Foreskin melanocyte (primary cell): ENCODE measurements at places on chromosomes 13 and 19.

DNA sequence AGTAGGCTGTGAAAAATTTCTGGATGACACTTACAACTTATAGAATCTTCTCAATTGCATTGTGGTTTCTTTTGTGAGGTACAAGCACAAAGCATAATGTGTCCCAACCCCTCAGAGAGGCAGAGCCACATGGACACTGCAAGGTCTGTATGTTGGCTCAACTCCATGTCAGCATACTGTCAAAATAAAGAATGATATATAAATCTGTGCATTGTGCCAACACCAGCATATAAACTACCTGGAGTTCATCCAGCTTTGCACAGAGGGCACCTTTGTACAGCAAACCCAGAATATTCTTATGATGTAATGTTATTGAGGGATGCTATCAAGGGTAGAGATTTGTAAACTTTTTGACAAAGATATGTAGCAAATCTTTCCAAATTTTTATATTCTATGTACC, 1065.8 kb upstream of the MIR17HG start:
- DNase-seq, result no peak

DNA sequence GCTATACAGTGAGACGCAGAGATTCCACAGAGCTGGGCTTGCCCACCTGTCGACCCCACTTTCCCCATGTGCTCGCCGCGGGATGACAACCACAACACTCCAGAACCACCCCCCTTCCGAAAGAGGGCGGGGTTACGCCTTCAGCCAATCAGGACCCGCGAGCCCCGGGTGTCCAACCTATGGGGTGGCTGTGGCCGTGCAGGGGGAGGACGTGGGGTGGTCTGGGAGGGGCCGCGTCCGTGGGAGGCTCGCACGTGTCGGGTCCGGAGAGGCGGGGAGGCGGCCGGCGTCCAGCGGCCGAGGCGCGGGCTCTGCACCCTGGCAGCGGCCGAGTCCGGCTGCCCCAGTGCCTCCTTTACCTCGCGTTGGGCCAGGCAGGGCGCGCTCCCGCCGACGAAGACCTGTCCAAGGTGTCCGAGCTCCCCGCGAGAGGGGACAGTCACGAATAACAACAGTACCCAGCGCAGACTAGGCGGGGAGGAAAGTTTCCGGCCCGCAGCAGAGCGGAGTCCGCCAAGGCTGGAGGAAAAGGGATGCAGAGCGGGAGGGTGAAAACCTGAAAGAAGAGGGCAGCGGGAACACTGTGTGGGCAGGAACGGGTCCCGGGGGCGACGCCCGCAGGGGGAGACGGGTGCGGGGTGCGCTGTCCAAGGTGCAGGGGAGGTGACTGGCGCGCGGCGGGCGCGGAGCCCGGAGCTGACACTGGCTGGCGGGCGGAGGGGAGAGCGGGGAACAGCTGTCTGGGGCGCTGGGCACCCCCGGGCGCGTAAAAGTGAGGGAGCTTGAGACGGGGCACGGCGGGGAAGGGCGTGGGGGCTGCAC, 911 bp downstream of the ENOX1 start:
- peak; percentile 17 for DNase-seq

- no peak for DNase-seq
Observed at GRCh38 chr19:58429745-58430144, 10.2 kb downstream of the ZNF132 start.

GRCh38 chr19:41029524-41030432, 38.7 kb downstream of the CYP2B6 start:
- no peak for DNase-seq

DNA sequence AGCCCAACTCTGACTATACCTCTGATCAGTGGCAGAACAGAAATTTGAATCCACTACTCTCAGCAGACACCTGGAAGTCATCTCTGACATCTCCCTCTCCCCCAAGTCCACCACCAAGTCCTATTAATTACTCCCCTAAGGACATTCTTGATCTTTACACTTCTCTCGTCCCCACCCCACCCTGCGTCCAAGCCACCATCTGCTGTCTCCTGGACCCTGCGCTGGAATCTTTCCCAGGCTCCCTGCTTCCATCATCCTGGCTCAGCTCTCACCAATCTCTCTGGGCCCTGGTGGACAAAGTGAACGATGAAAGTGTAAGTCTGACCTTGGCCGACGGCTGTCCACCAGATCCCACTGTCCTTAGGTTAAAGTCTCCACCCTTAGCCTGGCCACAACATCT, 145.6 kb upstream of the GJB6 start:
- no peak for DNase-seq

DNA sequence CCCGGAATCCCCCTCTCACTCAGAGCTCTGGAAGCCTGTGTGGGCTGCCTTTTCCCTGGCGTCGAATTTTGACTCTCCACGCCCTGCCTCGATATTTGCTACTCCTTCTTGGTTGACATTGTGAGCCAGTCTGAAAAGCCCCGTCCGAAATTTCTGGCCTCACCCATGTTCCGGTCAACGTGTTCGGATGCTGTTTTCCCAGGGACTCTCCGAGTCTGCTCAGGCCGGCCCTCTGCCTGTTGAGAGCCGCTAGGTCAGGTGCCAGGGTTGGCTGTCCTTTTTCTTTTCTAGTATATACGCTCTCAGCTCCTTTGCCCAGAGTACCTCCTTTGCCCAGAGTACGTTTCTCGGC, 6.8 kb upstream of the DGKH start:
- no peak for DNase-seq

DNA sequence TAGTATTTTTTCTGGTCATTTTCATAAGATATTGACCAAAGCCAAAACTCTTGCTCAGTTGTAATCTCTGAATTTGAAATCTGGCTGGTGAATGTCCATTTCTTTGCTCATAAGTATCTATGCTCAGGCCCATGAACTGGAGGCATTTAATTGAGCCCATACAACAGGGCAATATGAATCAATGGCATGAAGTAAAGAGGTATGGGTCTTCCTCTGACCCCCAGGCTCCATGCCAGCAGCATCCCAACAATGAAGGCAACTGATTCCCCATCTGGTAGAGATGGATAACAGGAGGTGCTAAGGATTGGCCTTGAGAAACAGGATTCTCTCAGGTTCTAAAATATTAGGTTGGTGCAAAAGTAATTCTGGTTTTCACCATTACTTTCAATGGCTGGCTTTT, 330.8 kb downstream of the LIG4 start:
- DNase-seq, result no peak

- no peak for DNase-seq
Observed at GRCh38 chr13:50078895-50079654, 63.8 kb downstream of the KCNRG start.
